ENCODE measurements at places on chromosomes 1 and 21.

GRCh38 chr1:17372955-17373354, 959 bp downstream of the PADI6 start:
- DNase-seq: no peak

- DNase-seq: peak; percentile 7
Measured at GRCh38 chr21:39952265-39952664, 85.0 kb downstream of the PCP4 start.

- DNase-seq: no peak
Measured at GRCh38 chr1:214380396-214380795, 99.4 kb downstream of the SMYD2 start.

- no peak for DNase-seq
Measured at GRCh38 chr1:36950604-36951291, 83.6 kb downstream of the GRIK3 start.

DNA sequence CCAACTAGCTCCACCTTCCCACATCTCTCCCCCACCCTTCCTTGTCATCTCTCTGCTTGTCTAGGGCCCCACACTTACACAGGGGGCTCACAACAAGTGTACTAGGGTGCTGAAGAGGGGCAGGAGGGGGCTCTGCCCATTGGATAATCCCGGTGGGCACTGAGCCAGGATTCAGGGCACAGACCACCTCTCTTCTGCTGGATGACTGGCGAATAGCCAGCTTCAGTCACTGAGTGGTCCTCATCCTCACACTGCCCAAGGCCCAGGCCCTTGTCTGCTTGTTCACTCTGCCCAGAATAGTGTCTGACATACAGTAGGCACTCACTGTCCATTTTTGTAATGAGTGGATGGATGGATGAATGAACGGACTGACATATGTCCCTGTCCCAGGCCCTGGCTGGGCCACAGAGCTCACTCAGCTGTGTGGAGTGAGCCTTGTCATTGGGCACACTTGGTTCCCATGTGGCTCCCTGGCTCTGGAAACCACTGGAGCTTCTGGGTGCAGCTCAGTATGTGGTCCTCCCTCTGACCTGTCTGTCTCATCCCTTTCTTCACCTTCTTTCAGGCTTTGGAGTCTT, 36.6 kb downstream of the FOXO6 start:
- no peak for DNase-seq

- no peak for DNase-seq
Measured at GRCh38 chr21:43312011-43312410, 114.9 kb downstream of the SIK1 start.

DNA sequence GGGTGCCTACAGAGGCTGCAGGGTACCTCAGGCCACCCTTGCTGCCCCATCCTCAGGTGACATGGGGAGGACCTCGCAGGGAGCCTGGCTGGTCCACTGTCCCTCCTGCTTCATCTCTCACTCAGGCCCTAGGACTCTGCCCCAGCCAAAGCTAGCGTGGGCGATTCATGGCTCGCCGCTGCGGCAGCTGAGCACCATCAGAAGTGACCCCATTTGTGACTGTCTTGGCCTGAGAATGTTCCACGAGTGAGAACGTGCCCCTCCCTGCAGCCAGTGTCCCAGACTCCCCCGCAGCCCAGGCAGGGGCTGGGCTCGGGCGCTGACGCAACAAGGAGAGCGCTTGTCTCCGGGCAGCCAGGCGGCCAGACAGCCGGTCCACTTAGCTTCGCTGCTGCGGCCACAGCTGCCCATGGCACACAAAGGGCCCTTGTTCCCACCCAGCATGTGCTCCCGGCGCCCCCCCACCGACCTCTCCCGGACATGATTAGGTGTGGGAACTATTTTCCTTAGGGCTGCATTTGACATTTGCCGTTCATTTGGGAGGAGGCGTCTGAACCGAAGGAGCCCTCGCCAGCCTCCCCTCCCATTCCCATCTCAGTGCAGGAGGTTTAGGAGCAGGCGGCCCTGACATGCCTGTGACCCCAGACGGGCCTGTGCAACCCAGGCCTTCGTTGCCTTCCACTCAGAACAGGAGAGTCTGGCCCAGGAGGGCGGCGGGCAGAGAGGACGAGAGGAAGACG, 19.3 kb upstream of the POFUT2 start:
- DNase-seq: no peak
